ENCODE measurements at places on chromosomes 12 and 14. TPM values are rescaled to one million over a fixed set of nuclear protein-coding genes. Genes with fewer than 3 reads are reported as not detected.

- no peaks in the 10 kb centered on the region for H3K36me3 ChIP-seq
- no peaks in the 10 kb centered on the region for H3K4me1 ChIP-seq
- no peak for DNase-seq
- H3K4me3 ChIP-seq, result no peak overlapping the region
- H3K27me3 ChIP-seq, result no peaks in the 10 kb centered on the region
These were observed 33.2 kb downstream of the AKAP3 start for GRCh38 chr12:4615667-4616066.

GRCh38 chr12:71904629-71905028 lies 34.0 kb upstream of the TPH2 start:
- no peak for DNase-seq
- no peaks in the 10 kb centered on the region for H3K27me3 ChIP-seq
- H3K4me1 ChIP-seq, result no peaks in the 10 kb centered on the region
- H3K27ac ChIP-seq, result no peak overlapping the region
- no peak overlapping the region for H3K4me3 ChIP-seq
- peaks cover 15% of the 10 kb centered on the region for H3K36me3 ChIP-seq

DNA sequence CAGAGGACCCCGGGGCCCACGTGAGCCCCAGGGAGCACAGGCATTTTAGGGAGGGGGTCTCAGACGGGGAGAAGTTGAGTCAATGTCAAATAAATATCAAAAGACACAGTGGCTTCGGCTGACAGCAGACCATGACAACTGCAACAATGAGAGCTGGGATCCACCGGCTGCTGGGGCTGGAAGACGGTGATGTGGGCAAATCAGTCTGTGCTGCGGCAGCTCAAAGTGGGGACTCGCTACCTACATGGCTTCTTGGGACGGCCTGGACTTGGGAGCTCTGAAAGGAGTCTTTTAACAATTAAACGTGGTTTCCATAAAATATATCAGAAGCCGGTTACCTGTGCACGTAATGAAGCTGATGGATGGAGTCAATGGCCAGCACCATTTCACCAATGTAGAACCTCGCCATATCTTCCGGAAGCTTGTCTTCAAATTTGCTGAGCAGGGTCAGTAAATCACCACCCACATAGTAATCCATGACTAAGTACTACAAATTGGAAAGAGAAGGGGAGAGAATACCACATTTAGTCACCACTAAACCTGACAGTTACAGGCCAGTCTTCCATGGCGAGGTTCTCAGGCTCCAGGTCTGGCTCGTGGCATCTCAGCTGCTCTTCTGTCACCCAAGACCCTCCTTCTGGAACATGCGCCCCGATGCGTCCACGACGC lies 58.0 kb downstream of the CDC42BPB start:
- H3K4me3 ChIP-seq, result no peak overlapping the region
- no peak overlapping the region for H3K27ac ChIP-seq
- no peaks in the 10 kb centered on the region for H3K36me3 ChIP-seq
- no peaks in the 10 kb centered on the region for H3K27me3 ChIP-seq

DNA sequence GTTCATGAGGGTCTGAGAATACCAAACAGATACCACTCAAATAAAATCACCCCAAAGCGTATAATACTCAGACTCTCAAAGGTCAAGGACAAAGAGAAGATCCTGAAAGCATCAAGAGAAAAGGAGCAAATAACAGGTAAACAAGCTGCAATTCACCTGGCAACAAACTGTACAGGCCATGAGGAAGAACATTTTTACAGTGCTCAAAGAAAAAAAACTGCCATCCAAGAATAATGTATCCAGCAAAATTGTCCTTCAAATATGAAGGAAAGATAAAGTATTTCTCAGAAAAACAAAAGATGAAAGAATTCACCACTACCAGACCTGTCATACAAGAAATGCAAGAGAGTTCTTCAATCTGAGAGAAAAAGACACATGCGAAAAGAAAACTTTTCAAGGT lies 206.4 kb downstream of the PTPRO start:
- no peak for DNase-seq
- no peak overlapping the region for H3K4me3 ChIP-seq
- H3K27me3 ChIP-seq, result no peaks in the 10 kb centered on the region
- no peaks in the 10 kb centered on the region for H3K36me3 ChIP-seq

- no peaks in the 10 kb centered on the region for H3K4me1 ChIP-seq
- no peak overlapping the region for H3K27ac ChIP-seq
- no peak overlapping the region for H3K4me3 ChIP-seq
- H3K36me3 ChIP-seq, result no peaks in the 10 kb centered on the region
- no peaks in the 10 kb centered on the region for H3K27me3 ChIP-seq
These were observed 8.1 kb downstream of the CORO1C start for GRCh38 chr12:108722992-108723766.

- no peak overlapping the region for H3K27ac ChIP-seq
- no peaks in the 10 kb centered on the region for H3K36me3 ChIP-seq
- no peak for DNase-seq
- H3K27me3 ChIP-seq, result no peaks in the 10 kb centered on the region
- no peak overlapping the region for H3K4me3 ChIP-seq
These were observed 171.2 kb downstream of the MYRFL start for GRCh38 chr12:69996241-69996640.

GRCh38 chr14:94386085-94387031 lies 2.0 kb downstream of the SERPINA1 start:
- no peaks in the 10 kb centered on the region for H3K4me1 ChIP-seq
- H3K27me3 ChIP-seq, result no peaks in the 10 kb centered on the region

DNA sequence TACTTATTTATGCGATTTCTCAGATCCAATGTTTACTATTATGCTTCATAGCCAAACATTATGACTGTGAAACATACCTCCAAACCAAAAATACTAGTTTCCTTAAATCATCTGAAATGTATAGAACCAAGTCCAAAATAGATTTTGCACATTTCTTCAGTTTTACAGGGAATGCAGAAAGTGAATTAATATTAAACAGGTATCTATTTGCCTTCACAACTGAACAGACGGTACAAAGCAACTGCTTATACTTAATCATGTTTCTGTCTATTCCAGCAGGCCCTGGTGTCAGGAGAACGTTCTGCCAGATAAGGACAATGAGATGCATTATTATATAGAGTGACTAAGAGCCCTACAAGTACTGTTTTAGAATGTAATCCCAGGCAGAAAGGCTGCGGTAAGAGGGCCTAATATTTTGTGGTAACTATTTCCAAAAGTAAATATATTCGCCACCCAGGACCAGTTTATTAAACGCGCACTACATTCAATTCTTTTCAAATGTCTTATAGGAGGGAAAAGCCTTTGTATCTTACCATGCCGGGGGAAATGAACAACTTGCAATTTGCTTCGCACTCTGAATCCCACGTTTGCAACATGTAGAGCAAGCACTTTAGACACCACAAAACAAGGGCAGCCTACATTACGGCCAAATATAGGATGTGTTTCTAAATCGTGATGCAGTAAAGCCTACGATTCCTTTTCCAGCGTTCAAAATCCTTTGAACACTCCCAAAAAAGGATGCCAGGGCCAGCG lies 1.5 kb downstream of the CORO1C start:
- peak overlapping the region; percentile 65 for H3K4me3 ChIP-seq
- no peaks in the 10 kb centered on the region for H3K36me3 ChIP-seq
- H3K27ac ChIP-seq, result peak overlapping the region; percentile 80
- H3K27me3 ChIP-seq, result no peaks in the 10 kb centered on the region

GRCh38 chr12:5773550-5773949 lies 171.5 kb downstream of the ANO2 start:
- DNase-seq, result no peak
- no peaks in the 10 kb centered on the region for H3K27me3 ChIP-seq
- H3K4me3 ChIP-seq, result no peak overlapping the region
- H3K27ac ChIP-seq, result no peak overlapping the region
- no peaks in the 10 kb centered on the region for H3K4me1 ChIP-seq
- no peaks in the 10 kb centered on the region for H3K36me3 ChIP-seq

- H3K4me1 ChIP-seq, result no peaks in the 10 kb centered on the region
- H3K27me3 ChIP-seq, result no peaks in the 10 kb centered on the region
- H3K27ac ChIP-seq, result no peak overlapping the region
- no peak overlapping the region for H3K4me3 ChIP-seq
- DNase-seq, result no peak
- no peaks in the 10 kb centered on the region for H3K36me3 ChIP-seq
These were observed 17.9 kb upstream of the IL22 start for GRCh38 chr12:68271346-68271745.

GRCh38 chr14:34930591-34931091 lies 52.2 kb upstream of the SRP54 start:
- peak overlapping the region; percentile 39 for H3K4me3 ChIP-seq
- no peaks in the 10 kb centered on the region for H3K27me3 ChIP-seq
- no peaks in the 10 kb centered on the region for H3K36me3 ChIP-seq
- peaks cover 31% of the 10 kb centered on the region for H3K4me1 ChIP-seq
- peak; percentile 52 for DNase-seq

- peaks cover 12% of the 10 kb centered on the region for H3K27me3 ChIP-seq
- DNase-seq, result peak; percentile 20
- peaks cover 33% of the 10 kb centered on the region for H3K4me1 ChIP-seq
- H3K27ac ChIP-seq, result no peak overlapping the region
These were observed 1.4 kb downstream of the ASIC1 start for GRCh38 chr12:50058743-50059312.

GRCh38 chr14:96409701-96410100 lies 17.8 kb downstream of the AK7 start:
- no peak overlapping the region for H3K4me3 ChIP-seq
- H3K4me1 ChIP-seq, result no peaks in the 10 kb centered on the region
- H3K36me3 ChIP-seq, result no peaks in the 10 kb centered on the region
- no peak overlapping the region for H3K27ac ChIP-seq
- DNase-seq, result no peak

GRCh38 chr14:99120526-99121318 lies 151.3 kb downstream of the BCL11B start:
- H3K4me1 ChIP-seq, result peaks cover 6% of the 10 kb centered on the region
- no peaks in the 10 kb centered on the region for H3K27me3 ChIP-seq
- DNase-seq, result no peak
- H3K4me3 ChIP-seq, result no peak overlapping the region
- no peak overlapping the region for H3K27ac ChIP-seq
- H3K36me3 ChIP-seq, result no peaks in the 10 kb centered on the region

DNA sequence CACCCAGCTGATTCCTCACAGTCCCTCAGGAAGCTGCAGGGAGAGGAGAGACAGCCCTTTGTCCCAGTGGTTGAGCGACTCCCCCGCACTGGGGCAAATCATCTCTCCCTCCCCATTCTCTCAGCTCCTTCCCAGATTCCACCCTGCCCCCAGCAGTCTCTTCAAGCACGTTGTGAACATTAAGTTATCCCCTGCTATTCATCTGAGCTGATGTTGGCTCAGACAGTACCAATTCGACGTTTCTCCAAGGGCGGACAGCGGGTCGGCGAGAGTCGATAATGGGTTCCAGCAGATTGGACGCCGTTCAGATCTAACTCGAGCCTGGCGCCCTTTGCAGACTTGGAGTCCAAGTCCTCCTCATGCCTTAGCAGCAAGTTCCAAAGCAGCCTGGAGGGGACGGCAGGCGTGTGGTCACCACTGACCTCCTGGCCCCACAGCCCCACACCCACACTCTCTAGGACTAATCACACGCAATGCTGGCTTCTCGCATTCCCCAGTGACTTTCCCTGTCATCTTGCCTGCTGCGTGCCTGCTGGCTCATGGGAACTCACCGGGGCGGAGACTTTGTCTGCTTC lies 245.9 kb downstream of the CHST11 start:
- H3K36me3 ChIP-seq, result no peaks in the 10 kb centered on the region
- DNase-seq, result no peak
- H3K27me3 ChIP-seq, result no peaks in the 10 kb centered on the region
- no peak overlapping the region for H3K27ac ChIP-seq
- H3K4me3 ChIP-seq, result no peak overlapping the region
- no peaks in the 10 kb centered on the region for H3K4me1 ChIP-seq

DNA sequence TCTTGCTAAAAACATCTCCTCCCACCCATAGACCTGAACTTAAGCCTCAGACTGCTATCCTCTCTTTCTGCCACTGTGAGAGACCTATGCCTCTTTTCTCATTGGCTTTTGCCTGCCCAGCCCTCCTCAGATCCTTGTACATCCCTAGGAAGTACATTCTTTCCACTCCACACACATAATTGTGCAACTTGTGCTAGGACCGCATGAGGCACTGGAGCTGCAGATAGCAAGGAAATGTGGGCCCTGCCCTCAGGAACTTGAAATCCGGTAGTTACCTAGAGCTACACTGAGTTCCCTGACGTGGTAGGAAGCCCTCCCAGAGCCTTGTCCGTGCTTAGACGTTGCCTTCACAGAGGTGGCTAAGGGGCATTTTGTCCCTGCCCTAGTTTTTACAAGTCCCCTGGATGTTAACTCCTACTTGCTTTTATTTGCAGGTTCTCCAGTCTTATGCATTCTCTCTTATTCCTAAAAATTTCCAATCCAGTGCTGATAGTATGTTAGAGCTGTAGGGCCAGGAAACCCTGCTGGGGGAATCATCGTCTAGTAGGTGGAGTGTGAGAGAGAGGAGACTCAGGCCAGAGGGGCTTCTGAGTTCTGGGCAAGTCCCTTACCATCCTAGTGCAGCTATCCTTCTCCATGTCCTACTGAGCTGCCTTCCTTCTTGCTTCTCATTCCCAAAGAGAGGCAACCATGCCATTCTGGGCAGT lies 41.3 kb downstream of the NTF3 start:
- no peak overlapping the region for H3K27ac ChIP-seq
- no peak for DNase-seq
- H3K36me3 ChIP-seq, result no peaks in the 10 kb centered on the region
- no peaks in the 10 kb centered on the region for H3K4me1 ChIP-seq
- H3K27me3 ChIP-seq, result peaks cover 3% of the 10 kb centered on the region

GRCh38 chr14:100037353-100037752 lies 27.9 kb upstream of the EVL start:
- DNase-seq, result no peak
- no peaks in the 10 kb centered on the region for H3K36me3 ChIP-seq
- H3K4me1 ChIP-seq, result no peaks in the 10 kb centered on the region

GRCh38 chr12:24111086-24111485 lies 161.6 kb upstream of the SOX5 start:
- DNase-seq, result no peak
- H3K27ac ChIP-seq, result no peak overlapping the region
- no peaks in the 10 kb centered on the region for H3K27me3 ChIP-seq
- no peaks in the 10 kb centered on the region for H3K4me1 ChIP-seq

- no peaks in the 10 kb centered on the region for H3K4me1 ChIP-seq
- DNase-seq, result peak; percentile 77
- peaks cover 4% of the 10 kb centered on the region for H3K27me3 ChIP-seq
- H3K27ac ChIP-seq, result no peak within 1 kb of the TSS
- no peak within 1 kb of the TSS for H3K4me3 ChIP-seq
These were observed at the start of gene LRRK2 for GRCh38 chr12:40224439-40225291. TSS of gene LRRK2 (plus strand) at chr12:40224997. CDS start at chr12:40225132, 135 bp downstream.

CMA1 gene
- not detected for total RNA-seq

PPP2R5E gene
- 56.5 TPM for total RNA-seq

LTB4R2 gene
- total RNA-seq, result 8.3 TPM

PTCSC3 gene
- total RNA-seq, result not detected

SCNN1A gene
- 0.77 TPM for total RNA-seq

PAPLN gene
- total RNA-seq, result 0.31 TPM

PLD4 gene
- total RNA-seq, result not detected

ZNF664 gene
- total RNA-seq, result 75.8 TPM
